ENCODE measurements at places on chromosomes 11 and 22.

- no peak for DNase-seq
These were observed 82.3 kb downstream of the RCN1 start for GRCh38 chr11:32172848-32173834.

GRCh38 chr11:8063324-8063723, 17.7 kb upstream of the TUB start:
- no peak for DNase-seq

DNA sequence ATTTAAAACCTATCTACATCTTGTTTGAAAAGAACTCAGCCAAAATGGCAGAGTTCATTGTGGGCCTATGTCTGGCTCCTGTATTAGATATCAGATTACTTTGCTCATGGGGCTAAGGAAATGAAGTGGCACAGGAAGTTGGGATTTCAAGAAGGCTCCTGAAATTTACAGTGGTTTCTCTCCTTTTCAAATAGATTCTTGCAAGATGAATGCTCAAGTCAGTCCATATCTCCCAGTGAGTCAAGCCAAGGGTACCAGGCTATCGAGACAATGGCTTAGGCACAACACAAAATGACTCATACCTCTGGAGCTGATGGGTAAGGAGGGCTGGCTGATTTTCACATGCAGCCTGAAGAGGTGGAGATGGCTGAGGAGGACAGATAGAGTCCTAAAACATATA, 24.1 kb upstream of the APOA1 start:
- no peak for DNase-seq

DNA sequence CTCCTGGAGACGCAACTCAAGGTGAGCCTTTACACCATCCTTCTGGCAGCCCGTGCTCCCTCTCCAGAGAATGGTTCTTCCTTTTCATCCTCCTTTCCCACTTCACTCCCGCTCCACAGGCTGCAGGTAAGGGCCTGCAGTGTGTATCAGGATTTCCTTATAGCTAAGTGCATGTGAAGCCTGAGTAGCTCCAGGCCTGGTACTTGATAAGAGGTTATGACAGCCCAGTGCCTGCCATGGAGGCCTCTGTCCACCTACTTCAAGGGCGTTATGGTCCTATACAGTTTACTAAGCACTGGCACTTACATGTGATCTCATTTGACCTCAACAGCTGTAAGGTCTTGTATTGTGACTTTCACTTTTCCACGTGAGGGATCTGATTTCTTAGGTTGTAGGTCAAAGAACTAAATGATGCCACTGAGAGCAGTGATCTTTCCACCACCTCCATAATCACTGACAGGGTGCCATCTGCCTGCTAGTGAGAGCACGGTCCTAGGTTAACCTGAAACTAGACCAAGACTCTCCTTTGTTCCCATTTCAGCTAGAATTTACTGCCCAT, 18.1 kb downstream of the SSH3 start:
- DNase-seq = no peak

DNA sequence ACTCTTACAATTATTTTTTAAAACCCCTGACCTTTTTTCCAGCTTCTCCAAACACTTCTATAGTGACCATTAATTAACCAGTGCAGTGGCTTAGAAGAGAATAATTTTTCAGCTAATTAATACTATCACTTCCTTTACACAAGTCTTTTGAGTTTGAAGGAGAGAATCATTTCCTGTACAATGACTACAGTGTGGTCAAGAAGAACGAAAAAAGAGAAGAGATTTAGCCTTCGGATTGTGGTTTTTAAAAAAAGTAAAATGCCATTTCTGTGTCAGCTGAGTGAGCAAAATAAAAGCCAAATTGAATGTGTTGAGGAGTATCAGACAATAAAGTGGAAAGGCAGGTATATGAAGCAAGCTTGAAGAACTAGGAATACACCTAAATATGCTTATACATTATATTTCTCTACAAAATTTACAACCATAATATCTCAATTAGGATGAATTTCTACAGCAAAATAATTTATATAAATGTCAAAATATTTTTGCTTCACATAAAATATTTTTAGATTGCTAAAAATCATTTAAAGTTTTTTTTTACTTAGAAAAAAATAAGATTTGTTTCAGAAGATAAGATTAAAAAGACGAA, 1155.2 kb upstream of the CNTN5 start:
- DNase-seq = no peak

DNA sequence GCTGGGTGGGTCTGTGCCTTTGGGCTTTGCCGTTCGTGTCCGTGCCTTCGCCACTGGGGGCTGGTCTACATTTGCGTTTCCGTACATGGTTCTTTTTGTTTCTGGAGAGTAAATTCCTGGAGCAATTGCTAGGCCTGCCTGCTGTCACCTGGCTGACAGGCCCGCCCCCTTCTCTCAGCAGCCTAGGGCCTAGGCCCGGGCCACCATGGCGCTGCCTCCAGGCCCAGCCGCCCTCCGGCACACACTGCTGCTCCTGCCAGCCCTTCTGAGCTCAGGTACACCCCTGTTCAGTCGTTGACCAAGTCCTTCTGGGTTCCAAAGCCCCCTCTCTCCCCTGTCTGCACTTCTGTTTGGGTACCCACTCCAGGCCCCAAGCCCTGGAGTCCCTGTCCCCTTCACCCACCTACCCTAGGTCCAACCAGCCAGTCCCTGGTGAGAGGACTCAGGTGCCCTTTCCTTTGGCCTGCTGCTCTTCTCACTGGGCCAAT, 649 bp downstream of the TMEM25 start:
- DNase-seq = no peak

DNA sequence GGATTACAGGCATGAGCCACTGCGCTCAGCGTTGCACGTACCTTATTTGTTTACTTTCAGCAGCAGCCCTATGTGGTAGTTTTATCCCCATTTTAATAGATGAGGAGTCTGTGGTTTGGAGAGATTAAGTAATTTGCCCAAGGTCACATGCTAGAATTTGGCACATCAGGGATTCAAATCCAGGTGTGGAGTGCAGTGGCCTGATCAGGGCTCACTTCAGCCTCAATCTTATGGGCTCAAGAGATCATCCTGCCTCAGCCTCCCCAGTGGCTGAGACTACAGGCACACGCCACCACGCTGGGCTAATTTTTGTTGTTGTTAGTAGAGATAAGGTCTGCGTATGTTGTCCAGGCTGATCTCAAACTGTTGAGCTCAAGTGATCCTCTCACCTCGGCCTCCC, 18.5 kb upstream of the SPTBN2 start:
- no peak for DNase-seq

DNA sequence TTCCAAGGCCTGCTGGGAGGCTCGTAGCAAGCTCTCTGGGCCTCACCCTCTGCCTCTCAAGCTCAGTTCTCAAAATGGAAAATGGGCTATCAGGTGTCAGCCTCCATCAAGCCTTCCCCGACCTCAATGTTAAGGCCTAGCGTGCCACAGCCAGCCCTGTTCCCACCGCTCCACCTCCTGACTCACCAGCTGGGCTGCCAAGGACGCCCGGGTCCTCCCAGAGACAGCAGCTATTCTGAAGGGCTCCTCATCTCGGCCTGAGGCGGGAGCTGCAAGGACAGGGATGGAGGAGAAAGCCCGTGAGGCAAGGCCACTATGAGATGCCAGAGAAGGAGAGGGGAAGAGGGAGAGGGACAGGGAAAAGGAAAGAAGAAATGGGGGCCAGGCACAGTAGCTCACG, 19.9 kb downstream of the ARAP1 start:
- no peak for DNase-seq

GRCh38 chr22:29300467-29300806, 6.0 kb upstream of the GAS2L1 start:
- no peak for DNase-seq

DNA sequence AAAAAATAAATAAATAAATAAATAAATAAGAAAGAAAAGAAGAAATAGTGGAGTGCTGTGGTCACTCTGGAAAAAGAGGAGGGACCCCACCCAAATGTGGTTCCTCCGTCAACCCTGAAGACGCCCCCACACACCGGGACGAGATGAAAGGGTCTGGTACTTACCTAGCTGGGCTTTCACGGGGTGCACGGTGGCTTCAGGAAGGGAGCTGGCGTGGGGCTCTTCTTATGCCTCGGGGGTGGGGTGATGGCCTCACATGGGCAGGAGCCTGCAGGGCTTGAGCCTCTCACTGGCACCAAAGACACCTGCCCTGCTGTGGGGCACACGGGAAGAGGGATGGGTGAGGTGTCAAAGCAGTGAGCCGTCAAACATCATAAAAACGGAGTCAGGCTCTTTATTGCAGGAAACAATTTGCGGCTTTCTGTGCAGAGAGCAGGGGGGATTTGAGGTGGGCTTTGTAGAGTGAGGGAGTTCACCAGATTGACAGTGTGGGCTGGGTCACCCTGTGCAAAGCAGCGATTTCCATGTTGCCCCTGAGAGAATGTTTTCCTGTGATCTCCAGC, 28.0 kb upstream of the KRTAP5-6 start:
- no peak for DNase-seq

DNA sequence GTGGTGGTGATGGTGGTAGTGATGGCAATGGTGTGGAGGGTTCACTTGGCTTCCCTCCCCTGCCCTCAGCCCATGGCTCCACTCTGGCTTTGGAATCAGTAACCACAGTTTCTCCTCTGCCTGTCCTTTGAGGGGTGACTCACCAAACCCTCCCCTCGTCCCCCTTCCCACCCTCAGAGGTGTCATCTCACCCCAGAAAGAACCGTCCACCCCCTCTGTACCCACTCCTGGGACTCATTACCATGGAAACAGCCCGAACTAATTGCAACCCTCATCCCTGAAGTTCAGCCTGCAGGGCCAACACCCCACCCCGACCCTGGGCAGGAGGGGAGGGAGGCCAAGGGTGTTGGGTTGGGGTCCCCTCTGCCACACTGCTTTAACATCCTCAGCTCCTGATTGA, 26.6 kb downstream of the PHLDB1 start:
- DNase-seq = no peak

- DNase-seq = no peak
These were observed 8.6 kb upstream of the IGLL5 start for GRCh38 chr22:22878801-22879674.

DNA sequence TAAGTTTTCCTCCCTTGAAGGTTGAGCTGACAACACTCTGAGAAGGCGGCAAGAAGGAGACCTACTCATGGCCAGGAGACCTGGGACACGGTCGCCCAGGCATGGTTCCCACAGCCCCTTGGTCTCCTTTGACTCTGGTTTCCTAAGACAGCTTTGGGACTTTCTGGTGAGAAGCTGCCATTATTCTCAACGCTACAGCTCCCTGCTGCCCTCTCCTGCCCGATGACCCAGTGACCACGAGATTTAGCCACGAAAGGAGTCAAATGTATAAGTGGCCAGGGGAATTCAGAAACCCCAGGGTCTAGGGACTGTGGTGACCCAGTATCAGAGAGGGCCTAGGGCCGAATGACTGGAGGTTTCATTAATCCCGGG, 699 bp upstream of the SDF2L1 start:
- DNase-seq = no peak

DNA sequence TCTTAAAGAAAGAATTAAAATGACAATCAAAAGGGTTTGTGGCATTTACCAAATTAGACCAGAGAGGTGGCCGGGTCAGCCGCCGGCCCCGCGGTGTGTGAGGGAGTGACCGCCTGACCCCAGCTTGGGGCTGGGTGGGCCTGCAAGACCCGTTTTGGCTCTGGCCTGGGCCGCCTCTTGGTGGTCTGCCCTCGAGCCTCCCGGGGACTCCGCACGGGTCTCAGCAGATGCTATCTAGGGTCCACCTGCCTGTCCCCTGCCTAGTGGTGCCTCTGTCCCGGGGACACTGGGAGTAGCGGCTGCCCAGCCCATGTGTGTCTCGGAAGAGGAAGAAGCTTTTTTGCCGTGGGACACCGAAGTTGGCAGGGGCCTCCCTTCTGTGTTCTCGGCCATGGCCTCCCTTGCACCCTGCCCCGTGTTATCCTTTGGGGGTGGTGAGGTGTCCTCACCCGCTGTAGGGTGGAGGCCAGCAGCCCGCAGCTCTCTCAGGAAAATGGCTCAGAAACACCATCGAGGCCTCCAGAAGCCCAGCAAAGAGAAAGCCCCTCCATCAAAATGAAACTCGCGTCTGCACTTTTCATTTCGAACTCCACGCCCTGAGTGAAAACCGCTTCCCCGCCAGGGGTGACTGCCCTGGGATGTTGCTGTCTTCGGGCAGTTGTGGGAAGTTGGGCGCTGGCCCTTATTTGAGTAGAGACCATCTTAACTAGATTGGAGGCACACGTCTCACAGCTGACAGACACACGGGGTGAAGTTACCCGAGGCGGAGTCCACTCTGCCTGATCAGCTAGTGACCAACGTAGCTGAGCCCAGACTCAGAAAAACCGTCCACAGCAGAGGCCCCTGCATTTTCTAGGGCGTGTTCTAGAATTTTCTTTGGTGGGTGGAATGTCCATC, 8.0 kb downstream of the CCND1 start:
- DNase-seq = no peak

DNA sequence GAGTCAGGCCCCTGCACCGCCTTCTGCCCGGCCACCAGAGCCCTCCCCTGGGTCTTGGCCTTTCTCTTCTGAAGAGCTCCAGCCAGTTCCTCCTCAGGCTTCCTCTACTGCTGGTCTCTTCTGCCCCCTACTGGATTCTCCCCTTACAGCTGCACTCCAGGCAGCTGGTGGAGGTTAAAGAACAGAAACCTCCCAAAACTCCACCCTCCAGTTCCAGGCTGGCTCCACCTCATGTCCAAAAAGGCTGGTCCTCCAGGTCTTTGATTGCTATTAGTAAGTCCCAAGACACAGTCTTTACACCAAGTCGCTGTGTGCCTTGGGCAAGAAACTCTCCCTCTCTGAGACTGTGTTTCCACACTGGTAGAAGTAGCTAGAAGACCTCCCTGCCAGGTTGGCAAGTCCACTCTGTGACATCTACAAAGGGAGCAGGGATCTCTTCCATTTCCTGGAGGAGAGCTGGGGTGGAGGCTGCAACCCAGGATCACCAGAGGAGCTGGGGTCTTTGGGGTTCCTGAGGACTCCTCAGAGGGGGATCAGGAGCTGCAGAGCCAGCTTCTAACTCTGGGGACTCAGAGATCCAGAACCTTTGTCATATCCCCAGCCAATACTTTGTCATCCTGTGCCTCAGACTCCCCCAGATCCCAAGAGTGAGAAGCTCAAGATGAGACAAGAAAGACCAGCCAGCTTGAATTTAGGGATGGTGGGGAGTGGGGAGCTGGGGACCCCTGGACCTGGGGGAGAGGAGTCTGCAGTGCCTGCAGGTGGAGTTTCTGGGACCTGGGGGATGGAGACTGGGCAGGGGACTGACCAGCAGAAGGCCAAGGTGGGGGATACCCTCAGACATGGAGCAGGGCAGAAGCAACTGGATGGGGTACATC, 3.4 kb upstream of the IGLL5 start:
- no peak for DNase-seq

Measured in brain pericyte (primary cell).